ENCODE measurements at places on chromosomes 4 and X.

DNA sequence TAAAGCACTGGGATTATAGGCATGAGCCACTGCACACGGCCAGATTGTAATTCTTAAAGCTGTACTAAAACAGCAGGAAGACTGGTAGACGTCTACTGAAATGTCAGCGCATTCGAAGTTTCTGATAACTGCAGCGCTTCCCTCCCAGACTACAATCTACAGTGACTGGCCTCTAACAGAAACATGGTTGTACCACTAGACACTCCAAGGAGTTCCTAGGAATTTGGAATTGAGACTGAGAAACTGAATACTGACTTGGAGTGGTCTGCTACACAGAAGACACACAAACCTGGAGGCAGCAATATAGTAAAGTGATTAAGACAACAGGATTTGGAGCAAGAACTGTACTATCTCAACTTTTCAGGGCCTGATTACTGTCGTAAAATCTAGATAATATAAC lies 937 bp downstream of the HELQ start:
- DNase-seq: peak; percentile 6

DNA sequence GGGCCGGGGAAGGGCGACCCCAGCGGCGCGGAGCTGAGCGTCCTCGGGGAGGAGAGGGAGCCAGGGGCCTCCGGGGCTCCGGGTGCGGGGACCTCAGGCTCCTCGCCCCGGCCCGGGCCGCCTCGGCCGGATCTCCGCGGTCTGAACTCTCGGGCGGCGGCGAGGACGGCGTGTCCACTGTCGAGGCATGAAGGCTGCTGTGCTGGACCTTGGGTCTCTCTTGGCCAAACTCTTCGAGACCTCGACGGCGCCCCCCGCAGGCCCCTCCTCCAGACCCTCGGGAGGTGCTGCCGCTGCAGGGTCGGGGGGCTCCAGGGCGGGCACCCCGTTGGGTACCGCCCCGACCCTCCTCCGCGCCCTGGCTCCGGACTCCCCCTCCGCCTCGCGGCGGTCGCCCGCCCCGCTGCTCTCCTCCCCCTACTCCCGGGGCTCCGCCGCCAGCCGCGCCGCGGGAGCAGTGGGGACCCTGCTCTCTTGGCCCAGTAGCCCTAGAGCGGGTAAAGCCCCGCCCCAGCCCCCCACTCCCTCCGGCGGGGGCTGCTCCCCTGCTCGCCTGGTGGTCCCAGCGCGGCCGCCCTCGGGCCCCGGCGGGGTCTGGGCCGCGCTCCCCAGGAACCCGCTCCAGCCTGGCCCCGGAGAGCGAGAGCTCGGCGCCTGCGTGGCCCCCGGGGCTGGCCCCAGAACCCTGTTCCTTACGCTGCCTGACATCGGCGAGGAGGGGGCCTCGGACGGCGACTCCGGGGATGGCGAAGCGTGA lies 564 bp downstream of the FAM149A start:
- DNase-seq: peak; percentile 8

DNA sequence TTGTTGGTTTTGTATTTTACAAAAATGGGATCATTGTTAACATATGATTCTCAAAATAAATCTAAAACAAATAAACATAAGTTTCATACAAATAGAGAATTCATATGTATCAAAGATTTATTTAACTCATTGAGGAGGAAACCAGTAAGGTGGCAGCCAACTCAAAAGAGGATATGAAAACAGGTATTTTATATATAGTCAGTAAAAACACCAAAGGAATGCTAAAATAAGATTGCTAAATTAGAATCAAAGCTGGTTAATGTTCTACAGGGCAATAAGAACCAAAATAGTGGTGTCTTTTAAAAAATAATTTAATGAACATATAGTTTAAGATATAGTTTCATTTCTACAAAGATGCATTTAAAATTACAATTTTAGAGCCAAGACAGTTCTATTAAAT lies 23.1 kb downstream of the XKRX start:
- DNase-seq: no peak

- DNase-seq: peak; percentile 12
Measured at GRCh38 chrX:15471028-15471427, 22.1 kb downstream of the PIR start.

- no peak for DNase-seq
Measured at GRCh38 chr4:47731182-47731581, 106.7 kb downstream of the CORIN start.

DNA sequence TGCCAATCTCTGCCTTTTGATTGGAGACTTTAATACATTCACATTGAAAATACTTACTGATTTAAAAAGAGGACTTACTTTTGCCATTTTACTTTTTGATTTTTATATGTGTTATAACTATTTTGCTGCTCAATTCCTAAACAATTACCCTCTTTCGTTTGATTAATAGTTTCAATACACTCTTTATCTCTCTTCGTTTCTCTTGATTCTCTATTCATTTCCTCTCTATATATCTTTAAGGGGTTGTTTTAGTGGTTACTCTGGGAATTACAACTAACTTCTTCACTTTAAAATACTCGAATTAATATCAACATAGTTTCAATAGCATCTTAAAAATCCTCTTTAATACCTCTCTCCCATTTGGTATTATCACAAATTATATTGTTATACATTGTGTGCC lies 116.6 kb downstream of the PTCHD1 start:
- no peak for DNase-seq

- DNase-seq: no peak
Measured at GRCh38 chrX:94576367-94577004, 902.5 kb downstream of the FAM133A start.

All from RWPE1 (cell line).